Neural progenitor cell (in vitro differentiated cells): ENCODE measurements at places on chromosomes 13 and 19.
A peak's percentile ranks its signal among the peaks of the same experiment; 100 is the strongest.

DNA sequence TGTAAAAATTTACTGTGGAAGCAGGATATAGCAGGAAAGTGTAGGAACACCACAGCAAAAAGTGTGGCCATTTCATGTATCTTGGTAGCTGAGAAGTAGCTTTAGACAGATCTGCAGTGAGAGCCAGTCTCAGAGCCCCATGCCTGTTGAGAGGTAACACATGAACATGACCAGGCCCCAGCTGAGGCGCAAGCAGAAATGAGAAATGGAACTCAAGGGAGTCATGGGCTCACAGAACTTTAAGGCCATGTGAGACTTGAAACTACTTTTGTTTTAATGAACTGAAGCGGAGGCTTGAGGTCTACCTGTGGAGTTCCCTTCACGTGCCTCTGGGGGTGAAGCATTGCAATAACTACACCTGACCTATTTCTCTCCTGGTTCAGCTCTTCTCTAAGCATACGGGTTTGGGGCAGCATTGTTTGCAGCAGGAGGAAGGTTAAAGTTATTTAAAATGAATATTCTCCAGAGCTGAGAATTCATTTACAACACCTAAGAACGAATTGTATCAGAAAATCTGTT is 3.3 kb downstream of the MYO16 start:
- no peak for DNase-seq

DNA sequence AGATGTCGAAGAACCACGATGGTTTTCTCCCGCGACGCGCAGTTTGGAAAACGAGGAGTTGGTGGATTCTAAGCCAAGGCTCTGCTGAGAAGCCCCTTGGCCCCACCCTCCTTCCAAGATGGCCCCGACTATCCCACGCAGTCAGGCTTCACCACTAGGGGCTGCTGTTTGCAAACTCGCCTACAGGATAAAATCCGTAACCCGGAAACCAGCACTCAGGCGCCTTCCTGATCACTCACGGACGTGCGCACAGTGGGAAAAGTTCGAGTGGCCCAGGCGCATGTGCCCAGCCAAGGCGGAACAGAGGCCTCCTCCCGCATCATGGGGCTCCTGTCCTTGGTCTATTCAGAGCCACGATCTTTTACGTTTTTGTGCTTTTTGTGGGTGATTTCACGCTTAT is 19.2 kb upstream of the UQCR11 start:
- DNase-seq, result peak; percentile 81

- DNase-seq, result no peak
Measured at GRCh38 chr13:43026262-43026661, 2.9 kb downstream of the DNAJC15 start.

- no peak for DNase-seq
Measured at GRCh38 chr13:30165071-30165470, 142.3 kb downstream of the KATNAL1 start.

GRCh38 chr13:30856005-30856790 is 49.9 kb upstream of the MEDAG start:
- no peak for DNase-seq
